ENCODE measurements at places on chromosomes 2 and 18.
A peak's percentile ranks its signal among the peaks of the same experiment; 100 is the strongest.

DNA sequence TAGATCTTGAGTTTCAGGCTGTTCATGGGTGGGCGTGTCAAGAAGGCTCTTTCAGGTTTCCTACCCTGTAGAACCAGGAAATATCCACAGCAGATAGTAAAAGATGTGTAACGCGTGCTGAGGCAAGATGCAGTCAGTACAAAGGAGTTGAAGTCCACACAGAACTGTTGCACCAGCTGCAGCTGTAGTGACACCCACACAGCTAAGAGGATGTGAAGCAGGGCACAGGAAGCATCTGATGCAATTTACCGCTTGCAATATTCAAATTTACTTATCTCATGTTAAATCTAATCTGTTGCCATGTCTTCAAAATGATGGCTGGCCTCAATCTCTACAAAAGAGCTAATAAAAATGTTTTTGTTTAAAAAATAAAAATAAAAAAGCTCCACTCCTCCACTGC, 132.8 kb downstream of the ARHGAP15 start:
- DNase-seq, result peak; percentile 73

DNA sequence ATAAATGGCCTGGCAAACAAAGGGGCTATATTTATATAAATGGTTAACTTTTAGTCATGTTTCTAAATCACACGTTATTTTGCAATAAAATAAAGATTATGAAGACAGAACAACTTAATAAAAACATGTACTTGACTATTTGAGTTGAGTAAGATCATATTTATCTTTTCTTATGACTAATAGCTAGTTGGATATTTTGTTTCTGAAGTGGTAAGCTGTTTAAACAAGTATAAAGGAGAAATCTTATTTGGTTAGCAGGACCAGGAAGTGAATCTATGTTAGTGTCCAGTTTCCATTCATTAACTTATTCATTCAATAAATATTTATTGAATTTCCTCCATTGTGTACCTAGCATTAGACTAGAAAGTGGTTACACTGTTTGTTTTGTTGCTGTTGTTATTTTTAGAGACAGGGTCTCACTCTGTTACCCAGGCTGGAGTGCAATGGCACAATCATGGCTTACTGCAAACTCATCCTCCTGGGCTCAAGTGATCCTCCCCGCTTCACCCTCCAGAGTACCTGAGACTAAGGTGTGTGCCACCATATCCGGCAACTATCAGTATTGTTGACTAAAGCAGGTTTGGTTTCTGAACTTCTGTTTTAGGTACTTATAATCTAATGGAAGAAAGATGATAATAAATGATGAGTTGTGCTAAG, 312.6 kb downstream of the DPP10 start:
- DNase-seq, result no peak

DNA sequence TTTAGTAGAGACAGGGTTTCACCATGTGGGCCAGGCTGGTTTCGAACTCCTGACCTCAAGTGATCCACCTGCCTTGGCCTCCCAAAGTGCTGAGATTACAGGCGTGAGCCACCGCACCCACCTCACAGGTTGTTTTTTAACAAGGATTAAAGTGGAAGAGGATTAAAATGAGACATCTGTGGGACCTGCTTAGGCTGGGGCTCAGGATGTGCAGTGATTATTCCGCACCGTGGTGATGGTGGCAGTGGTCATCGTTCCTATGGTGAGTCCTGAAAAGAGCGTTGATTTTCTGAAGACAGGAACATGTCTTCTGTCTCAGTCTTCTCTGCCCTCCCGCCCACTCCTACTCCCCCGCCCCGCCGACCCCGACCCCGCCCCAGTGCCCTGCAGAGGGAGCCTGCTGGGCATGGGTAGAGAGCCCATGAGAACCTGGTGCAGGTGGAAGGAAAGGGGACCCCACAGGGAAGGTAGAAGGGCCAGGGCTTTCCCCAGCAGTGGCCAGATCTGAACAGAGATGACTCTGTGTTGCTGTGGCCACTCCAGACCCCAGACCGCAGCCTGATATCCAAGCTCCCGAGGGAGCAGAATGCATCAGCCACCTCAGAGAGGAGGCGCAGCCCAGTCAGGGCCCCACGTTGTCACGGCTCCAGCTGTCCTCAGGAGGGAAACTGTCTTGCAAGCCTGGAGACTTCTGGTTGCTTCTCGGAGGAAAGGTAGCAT, 34.5 kb upstream of the FOSL2 start:
- DNase-seq, result no peak

- DNase-seq, result no peak
These were observed 6.4 kb downstream of the HDAC4 start for GRCh38 chr2:239394346-239394945.

GRCh38 chr2:74072565-74072964, 75.1 kb downstream of the BOLA3 start:
- no peak for DNase-seq

GRCh38 chr2:59383473-59383872, 1142.3 kb upstream of the FANCL start:
- no peak for DNase-seq

GRCh38 chr2:110113961-110114591, 1.5 kb downstream of the MALL start:
- DNase-seq, result no peak

GRCh38 chr2:22596306-22596705, 788.7 kb upstream of the KLHL29 start:
- no peak for DNase-seq

DNA sequence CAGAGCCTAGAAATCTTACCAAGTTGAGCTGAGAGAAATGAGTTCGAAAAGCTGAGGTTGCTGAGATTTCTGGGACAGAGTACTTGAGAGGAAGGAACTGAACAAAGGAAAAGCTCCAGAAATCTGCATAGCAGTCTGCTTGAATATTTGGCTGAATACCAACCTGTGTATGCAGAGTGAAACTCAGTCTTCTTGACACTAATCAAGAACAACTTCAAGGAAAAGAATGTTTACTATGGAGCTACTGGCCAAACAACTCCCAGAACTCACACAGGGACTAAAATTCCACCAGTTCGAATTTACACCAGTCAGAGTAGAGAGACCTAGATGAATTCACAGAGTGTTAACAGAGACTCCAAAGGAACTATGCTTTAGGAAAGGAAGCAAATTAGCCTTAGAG, 66.5 kb downstream of the USP37 start:
- DNase-seq, result no peak

- DNase-seq, result no peak
These were observed 1060.0 kb upstream of the DDX18 start for GRCh38 chr2:116754381-116755101.

- DNase-seq, result no peak
These were observed 289.4 kb downstream of the KCNS3 start for GRCh38 chr2:18167871-18168270.

- no peak for DNase-seq
These were observed 547.1 kb upstream of the GCFC2 start for GRCh38 chr2:76257802-76258201.

DNA sequence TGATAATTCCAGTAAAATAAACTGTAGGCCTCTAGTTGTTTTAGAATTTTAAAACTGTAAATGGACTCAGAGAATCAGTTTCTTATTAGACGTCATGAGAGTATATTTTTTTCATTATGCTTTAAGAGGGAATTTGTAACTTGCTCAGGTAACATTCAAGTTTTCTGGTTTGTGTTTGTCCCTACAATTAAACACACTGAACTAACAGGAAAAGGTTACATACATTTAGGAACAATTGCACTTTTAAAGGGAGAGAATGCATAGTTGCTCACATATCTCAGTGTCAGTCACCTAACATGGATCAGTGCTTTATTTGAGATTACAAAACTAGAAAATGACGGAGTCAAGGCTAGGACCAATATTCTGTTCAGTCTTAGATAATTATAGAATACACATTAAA, 3.1 kb downstream of the COL3A1 start:
- no peak for DNase-seq

GRCh38 chr2:14933753-14934152, 301.2 kb downstream of the LRATD1 start:
- DNase-seq, result no peak

DNA sequence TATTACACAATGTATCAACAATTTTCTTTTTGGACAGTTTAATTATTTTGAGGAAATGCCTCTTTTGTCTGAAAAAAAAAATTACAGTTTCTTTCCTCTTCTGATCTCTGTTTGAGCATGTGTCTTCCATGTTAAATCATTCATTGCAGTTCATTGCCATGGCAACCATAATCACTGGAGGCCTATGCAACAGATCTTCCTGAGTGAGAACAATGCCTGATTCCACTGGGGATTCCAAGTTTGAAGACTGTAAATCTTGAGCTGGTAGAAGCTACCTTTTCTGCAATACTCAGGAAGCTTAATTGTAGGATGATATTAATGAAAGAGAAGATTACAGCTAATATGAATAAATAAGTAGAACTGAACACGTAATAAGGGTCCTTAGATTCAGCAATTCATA, 721.4 kb upstream of the CNTNAP5 start:
- no peak for DNase-seq

- no peak for DNase-seq
These were observed 5.9 kb downstream of the NRXN1 start for GRCh38 chr2:51025906-51026555.

- no peak for DNase-seq
These were observed 29.0 kb downstream of the DOK1 start for GRCh38 chr2:74583504-74583903.

DNA sequence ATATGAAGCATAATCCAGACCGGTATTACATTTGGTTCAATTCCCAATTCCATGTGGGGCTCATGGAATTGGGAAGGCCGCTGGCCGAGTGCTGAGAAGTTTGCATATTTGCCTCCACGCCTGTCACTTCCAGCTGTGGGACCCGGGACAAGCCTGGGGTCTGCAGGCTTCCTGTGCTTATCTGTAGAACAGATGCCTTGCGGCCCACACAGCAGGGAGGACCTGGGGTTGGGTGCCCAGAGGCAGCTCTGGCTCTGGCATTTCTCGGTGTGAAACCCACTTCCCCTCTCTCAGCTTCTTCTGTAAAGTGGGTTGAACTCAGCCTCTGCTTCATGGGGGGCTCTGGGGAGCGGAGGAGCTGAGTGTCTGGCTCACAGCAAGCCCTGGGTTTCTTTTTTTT, 97.9 kb downstream of the SH3BP4 start:
- no peak for DNase-seq

DNA sequence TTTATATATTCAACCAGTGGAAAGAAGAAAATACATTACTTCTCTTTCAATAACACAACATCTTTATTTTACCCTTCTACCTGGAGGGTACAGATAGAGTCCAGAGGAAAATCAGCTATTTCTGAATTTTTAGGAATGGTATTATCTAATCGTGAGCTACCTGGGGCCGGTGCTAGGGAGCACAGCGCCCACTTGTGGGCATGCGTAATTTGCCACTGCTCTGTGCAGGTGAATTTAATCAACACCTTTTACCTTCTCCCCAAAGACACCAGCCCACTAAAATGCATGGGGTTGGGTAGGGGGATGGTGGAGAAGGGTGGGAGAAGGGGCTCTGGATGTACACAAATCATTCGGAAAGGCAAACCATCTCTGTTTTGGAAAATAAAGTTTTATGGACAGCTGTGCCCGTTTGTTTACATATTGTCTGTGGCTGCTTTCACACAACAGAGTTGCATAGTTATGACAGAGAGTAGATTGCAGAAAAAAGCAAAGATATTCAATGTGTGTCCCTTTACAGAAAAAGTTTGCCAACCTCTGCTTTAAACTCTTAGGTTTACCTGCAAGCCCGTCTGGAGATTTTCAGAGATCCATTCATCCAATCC, 51.5 kb upstream of the DCC start:
- no peak for DNase-seq

DNA sequence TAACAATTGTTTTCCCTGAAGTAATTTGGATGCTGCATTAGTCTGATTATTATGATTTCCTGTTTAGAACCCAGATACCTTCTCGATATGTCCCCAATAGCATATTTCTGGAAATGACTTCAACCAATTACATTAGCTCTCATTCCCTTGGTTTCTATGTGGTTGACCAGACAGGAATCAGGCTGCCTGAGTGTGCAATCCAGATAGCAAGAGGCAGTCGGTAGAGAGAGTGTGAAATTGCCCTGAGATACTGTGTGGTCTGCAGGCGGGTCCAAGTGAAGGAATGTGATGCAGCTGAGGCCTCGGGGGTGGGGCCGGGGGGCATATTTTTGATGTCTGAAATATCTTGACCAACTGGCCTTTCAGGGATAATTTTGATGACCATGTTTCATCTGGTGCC, 143.9 kb upstream of the ITGA6 start:
- no peak for DNase-seq

DNA sequence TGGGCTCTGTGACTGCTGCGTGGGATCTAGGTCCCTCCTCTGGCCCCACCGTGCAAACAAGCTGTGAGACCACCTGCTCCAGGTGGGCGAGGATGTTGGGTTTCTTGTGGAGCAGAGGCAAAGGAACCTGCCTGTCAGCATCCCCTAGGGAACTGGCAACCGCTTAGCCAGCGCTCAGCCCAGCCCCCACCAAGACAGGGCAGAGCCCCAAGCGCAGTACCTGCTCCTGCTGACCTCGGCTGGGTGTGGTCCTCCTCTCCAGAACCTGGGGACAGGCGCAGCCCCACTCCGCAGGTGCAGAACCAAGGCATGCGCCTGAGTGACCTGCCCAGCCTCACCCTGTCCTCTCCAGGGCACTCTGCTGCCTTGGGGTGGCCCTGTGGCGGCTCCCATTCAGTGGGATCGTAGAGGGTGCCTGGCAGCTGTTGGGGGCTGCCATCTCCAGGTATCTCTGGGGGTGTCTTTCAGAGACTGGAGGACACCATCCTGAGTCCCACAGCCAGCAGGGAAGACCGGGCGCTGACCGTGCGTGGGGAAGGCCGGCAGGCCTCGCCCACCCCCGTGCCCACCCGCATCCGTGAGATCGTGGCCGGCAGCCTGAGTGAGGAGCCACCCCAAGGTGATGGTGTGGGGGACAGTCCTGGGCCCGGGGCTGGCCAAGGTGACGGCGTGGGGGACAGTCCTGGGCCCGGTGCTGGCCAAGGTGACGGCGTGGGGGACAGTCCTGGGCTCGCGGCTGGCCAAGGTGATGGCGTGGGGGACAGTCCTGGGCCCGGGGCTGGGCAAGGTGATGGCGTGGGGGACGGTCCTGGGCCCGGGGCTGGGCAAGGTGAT, 12.3 kb downstream of the CROCC2 start:
- no peak for DNase-seq

DNA sequence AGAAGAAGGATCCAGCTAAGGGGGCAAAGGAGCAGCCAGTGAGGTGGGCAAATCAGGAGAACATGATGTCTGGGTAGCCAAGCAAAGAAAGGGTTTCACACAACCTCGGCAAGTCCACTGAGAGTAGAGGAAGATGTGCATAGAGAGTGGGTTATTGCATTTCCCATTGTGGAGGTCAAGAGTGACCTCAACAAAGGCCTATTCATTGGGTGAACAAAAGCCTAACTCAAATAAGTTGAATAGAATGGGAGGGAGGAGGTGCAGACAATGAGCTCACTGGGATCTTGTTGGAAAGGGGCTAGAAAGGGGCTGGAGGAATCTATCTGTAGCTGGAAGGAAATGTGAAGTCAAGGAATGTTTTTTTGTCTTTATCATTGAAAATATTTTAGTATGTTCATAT, 14.0 kb upstream of the PDCL3 start:
- DNase-seq, result no peak

- DNase-seq, result no peak
These were observed 21.0 kb downstream of the AGAP1 start for GRCh38 chr2:235514627-235515363.

GRCh38 chr2:43461453-43462073, 134.3 kb downstream of the THADA start:
- no peak for DNase-seq
